Kidney capillary endothelial cell (primary cell): ENCODE measurements at places on chromosomes 3 and 15.

- DNase-seq, result no peak
These were observed 44.5 kb upstream of the RAD51 start for GRCh38 chr15:40650479-40650878.

- DNase-seq, result no peak
These were observed 26.5 kb downstream of the PLOD2 start for GRCh38 chr3:146134348-146135117.

DNA sequence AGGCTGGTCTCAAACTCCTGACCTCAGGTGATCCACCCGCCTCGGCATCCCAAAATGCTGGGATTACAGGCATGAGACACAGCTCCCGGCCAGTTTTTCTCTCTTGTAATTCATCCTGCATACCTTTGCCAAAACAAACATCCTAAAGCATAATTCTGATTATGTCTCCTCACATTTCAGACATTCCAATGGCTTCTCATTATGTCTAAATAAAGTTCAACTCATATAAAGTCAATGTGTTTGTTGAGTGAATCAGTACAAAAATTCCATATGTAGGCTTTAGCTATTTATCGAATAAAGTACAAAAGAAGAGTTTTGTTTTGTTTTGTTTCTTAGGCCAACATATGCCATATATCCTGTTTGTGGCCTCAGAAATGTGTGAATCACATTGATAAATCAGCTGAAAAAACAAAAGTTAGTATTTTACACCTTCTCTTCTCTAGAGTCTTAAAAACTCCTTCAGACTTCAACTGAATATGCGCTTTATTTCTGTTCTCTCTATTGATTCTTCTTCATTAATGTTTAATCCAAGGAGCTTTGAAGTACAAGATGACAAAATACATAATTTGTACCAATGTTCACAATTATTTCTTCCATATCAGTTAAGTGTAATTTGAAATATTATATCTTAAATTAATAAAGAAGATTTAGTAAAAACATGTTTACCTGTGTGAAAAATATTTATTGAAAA lies 165.8 kb downstream of the MECOM start:
- DNase-seq, result peak; percentile 33

GRCh38 chr3:31041161-31041978 lies 146.9 kb upstream of the GADL1 start:
- DNase-seq, result peak; percentile 83

- no peak for DNase-seq
These were observed 70.1 kb upstream of the MBNL1 start for GRCh38 chr3:152198665-152199064.

DNA sequence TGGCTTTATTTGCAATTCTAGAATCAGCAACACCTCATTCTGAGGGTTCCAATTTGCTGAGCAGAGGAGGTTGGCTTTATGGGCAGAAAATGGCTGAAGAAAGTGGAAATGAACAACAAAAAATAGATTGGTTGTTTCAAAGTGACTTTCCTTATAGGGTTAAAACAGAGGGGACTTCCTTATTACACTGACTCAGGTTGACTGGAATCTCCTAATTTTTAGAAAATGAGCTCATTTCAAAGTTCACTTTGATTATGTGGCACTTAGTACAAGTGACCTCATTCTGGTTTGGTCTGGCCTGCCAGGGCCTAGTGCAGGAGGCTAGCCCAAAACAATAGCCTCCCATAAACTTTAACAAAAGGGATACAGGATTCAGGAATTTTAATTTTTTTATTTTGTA lies 41.4 kb downstream of the NFKBIZ start:
- DNase-seq, result peak; percentile 72

DNA sequence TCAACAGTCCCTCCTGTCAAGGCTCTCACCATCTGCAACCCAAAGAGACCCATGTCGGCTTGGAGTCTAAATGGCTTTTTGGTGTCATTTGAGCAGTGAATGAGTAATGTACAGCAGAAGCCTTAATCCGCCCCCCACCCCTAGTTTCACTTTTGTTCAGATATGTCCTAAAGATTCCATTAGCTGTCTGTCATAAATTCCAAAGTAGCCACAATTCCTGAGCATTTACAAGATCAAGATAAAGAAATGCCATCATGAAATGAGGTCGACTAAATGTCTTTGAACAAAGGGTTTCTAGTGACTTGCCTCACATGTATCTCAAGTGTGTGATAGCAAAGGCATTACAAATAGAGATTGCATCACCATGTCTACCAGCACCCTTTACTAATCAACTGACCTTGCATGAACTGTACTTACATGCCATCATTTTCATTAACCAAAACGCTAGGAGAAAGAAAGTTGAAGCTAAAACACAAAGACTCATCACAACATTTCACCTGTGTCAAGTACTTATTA lies 123.8 kb upstream of the PHLDB2 start:
- peak; percentile 59 for DNase-seq

DNA sequence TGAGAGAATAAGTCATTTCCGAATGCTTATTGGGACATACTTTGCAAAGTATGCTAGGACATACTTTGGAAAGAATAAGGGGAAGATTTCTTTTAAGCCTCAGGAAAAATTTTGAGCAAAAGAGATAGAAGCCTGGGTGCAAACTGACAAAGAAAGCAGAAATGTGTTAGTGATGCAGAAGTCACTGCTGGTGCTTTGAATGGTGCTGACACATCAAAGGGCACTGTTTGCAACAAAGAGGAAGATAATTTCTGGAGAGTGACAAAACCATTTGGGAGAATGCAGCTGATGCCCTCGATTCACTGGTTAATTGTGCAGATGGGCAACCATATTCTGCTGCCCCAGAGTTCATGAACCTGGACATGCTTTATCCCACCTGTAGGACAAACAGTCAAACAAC lies 11.0 kb upstream of the RAP2B start:
- DNase-seq, result no peak

- DNase-seq, result no peak
These were observed 158.1 kb downstream of the DIPK2A start for GRCh38 chr3:144129536-144130214.

DNA sequence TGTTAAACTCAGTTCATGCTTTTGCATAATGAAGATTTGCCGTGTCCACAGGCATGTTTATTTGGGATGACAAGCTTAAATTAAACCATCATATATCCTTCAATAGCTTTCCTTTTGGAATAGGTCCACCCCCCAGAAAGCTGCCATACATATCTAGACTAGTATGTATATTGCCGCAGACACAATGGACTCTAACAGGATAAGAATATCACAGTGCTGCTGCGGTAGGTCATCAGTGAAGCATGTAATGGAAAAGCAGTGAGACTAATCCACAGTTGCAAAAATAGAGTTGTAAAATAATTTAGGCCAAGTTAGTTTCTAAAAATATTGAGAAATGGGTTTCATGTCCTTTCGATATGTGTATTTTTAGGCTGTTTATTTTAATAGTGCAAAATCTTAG lies 819.9 kb upstream of the DPPA4 start:
- no peak for DNase-seq

GRCh38 chr3:42668793-42669217 lies 15.3 kb downstream of the ZBTB47 start:
- DNase-seq, result no peak

DNA sequence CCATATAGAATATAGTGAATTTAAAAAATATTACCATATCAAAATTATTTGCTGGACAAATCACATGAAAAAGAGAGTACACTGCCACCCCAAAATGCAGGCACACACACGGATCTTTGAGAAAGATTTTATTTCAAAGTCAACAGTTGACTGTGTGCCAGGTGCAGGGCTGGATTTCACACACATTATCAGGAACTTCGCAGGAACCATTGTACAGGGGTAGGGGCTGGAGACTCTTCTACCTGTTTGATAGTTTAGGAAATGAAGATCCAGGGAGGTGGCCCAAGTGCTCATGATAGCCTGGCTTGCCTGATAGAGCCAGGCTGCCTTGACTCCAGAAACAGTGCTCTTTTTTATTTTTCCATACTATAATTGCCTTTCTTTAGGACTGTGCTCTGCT lies 54.2 kb downstream of the IL1RAP start:
- no peak for DNase-seq

DNA sequence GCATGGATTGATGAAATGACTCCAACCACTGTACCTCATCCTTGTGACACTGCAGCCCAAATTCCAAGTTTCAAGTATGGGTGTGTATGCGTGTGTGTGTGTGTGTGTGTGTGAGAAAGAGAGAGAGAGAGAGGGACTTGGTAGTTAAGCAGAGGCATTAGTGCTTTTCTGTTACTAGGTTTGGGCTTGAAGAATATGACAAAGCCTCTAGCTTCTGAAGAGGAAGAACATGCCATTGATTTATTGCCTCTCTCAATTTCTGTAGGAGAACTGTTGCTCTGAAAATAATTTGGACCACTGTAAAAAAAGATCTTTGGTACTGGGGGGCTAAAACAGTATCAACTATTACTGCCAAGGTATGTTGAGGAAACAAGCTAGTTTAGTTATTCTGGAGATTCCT lies 139.2 kb downstream of the AQP9 start:
- no peak for DNase-seq
